ENCODE measurements at places on chromosomes 5 and 9.

DNA sequence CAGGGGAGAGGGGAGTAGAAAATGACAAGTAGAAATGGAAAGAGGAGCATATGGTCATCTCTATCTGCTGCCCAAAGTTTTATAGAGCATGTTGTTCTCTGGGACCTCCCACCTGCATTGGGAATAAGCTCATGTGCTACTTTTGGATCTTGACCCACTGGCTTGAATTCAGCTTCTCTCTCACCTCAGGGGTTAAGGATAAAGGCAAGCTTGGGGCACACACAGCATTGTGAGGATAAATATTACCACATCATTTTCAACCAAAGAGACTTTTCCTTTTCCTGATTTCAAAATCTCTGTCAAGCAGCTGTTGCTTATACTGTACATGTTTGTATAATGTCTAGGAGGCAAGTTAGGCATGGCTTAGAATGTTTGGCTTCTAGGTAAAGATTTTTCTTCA, 16.6 kb downstream of the ATP10B start:
- DNase-seq, result no peak

- DNase-seq, result peak; percentile 45
These were observed 168.7 kb downstream of the ENC1 start for GRCh38 chr5:74471875-74472274.

DNA sequence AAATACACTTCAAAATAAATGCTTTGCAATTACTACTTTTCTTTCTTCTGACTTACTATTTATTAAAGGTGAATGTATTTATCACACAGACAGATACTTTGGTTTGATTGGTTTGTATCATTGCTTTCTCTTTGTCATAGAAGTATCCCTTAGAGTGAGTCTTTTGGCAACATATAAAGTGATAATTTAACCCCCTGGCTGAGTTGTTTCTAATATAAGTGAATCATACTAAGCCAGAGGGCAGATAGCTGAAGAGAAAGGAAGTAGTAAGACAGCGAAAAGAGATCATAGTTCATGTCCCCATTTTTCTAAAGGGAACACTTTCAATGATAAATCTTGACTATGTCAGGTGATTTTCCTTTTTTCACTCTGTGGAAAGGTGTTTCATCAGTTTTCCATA, 38.6 kb downstream of the CAMK4 start:
- DNase-seq, result peak; percentile 22

- no peak for DNase-seq
These were observed 15.0 kb upstream of the SPRY4 start for GRCh38 chr5:142339781-142340180.

- DNase-seq, result peak; percentile 76
These were observed 591.4 kb downstream of the CCDC171 start for GRCh38 chr9:16143947-16144890.

GRCh38 chr5:154570572-154571324, 92.7 kb upstream of the HAND1 start:
- DNase-seq, result no peak

- peak; percentile 15 for DNase-seq
These were observed 118.2 kb upstream of the TBC1D2 start for GRCh38 chr9:98373609-98374008.

GRCh38 chr9:116687074-116687753, at the start of gene TRIM32:
Gene TRIM32 (plus strand): TSS chr9:116687305. CDS start chr9:116697743, 10,438 bp downstream.
- DNase-seq, result peak; percentile 89

GRCh38 chr9:138077898-138078540, 200.4 kb downstream of the CACNA1B start:
- no peak for DNase-seq

DNA sequence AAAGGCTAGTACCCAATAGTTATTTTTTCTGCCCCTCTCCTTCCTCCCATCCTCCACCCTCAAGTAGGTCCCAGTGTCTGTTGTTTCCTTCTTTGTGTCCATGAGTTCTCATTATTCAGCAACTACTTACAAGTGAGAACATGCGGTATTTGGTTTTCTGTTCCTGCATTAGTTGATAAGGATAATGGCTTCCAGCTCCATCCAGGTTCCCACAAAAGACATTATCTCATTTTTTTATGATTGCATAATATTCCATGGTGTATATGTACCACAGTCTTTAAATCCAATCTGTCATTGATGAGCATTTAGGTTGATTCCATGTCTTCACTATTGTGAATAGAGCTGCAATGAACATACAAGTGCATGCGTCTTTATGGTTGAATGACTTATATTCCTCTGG, 128.3 kb upstream of the ANKRD55 start:
- no peak for DNase-seq

DNA sequence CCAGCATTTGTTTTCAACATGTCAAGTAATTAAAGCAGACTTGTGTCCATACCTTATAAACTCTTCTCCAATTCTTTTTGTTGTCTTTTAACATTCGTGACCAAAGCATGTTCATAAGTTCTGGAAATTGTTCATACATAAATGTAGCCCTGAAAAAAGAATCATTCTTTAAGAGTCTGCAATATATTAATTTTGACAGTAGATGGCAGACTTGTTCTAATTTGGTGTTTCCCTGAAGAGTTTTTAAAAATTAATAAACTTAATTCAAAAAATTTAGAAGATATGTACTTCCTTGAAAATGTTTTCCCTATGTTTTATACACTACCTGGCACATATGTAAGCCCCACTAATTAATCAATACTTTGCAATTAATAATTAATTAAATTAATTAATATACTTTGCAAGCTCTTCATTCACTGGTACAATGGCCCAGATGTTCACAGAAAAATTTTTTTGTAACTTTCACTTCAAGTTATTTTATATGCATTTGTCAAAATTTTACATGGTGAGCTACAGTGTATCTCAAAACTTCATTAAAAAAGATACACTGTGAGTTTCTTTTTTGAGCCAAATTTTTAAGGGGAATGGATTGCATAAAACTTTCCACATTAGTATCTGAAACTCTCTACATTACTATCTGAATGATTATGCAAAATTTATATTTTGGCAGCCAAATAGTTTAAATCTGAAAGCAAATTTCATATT, 42.1 kb downstream of the CLINT1 start:
- DNase-seq, result peak; percentile 17

DNA sequence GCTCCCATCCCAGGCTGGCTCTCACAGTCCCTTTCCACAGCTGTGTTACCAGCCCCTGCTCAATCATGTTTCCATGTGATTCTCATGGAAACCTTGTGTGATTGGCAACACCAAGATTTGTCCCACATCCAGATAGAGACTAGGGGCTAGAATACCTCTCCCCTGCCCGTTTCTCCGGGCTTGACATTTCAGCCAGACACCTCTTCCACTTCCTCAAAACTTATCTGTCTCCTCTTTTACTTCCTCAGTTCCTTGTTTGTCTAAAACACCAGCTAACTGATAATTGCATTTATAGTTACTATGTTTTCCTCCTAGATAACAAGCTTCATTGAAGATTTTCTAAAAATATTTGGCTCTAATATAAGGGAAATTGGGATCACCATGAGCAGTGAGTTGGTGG, 16.6 kb upstream of the KCNMB1 start:
- DNase-seq, result no peak

DNA sequence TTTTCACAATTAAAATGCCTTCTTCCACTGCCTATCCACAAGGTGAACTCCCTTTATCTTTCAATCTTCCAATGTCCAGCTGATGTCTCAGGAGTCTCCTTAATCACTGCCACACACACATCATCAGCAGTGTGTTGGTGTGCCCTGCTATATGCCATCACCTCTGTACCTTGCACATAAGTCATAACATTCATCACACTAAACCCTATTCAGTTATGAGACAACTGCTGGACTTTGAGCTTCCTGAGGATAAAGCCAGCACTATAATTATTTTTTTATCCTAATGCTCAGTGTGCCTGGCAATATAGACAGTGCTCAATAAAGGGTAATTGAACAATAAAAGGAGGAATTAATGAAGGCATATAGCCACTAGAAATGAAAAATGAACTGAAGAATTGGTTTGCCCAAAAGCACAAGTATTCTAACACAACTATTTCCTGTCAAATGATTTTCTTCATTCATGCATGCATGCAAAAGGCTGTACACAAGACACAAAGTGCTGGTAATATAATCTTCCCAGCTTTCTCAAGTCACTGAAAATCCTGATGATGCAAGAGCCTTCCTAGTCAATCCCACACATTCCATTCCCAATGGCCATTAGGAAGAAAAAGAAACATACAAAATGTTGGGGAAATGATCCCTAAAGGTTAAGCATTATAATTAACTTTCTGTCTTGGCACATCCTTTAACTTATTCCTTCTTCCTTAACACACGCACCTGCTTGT, 32.4 kb downstream of the LPAR1 start:
- no peak for DNase-seq

GRCh38 chr9:135889564-135890189, 17.7 kb downstream of the CAMSAP1 start:
- DNase-seq, result no peak

DNA sequence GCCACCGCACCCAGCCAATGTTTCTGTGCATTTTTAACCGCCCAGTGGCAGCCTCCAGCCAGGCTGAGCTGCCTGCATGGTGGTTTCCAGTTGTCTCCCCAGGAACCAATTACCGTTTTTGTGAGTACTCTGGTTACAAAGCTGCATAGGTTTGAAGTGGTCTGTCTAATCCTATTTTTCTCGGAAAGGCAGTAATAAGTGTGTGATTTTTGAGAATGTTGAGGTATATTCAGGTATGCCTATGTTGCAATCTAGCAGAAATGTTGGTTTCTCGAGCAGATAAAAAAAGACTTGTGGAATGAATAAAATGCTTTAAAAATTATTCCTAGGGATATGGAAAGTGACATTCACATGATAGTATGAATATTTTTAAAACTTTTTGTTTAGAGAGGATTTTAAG, 41.5 kb upstream of the ANKH start:
- DNase-seq, result no peak

GRCh38 chr9:88813638-88814209, 177.5 kb upstream of the S1PR3 start:
- DNase-seq, result no peak

GRCh38 chr9:3528451-3528850, 2.6 kb upstream of the RFX3 start:
- DNase-seq, result no peak

- DNase-seq, result peak; percentile 17
These were observed 155.0 kb downstream of the NPR3 start for GRCh38 chr5:32866138-32866537.

DNA sequence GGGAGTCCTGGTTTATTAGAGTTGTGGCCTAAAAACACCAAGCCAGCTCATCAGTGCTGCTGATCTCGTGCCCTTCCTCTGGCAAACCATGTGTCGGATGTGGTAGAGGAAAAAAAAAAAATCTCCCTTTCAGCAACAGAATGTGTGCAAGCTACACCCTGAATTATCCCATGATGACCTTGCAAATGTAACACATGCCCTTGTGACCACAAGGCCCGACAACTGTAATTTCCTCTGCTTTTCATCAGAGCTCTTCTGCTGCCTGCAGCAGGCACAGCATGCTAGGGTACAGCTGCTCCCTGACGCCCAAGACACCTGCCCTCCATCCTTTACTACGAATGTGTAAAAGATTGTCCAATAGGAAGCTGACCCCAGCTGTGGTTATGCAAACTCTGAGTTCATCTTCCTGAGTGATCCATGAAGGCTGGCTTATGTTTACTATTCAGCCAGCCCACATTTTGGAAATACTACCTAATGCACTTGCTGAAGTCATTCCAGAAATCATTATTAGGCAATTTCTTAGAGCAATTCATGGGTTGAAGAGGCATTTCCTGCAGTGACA, 14.6 kb upstream of the BNC2 start:
- peak; percentile 90 for DNase-seq

- DNase-seq, result no peak
These were observed 52.6 kb downstream of the GNA14 start for GRCh38 chr9:77595426-77596095.

GRCh38 chr9:136886610-136887597, 588 bp downstream of the TRAF2 start:
- peak; percentile 24 for DNase-seq

DNA sequence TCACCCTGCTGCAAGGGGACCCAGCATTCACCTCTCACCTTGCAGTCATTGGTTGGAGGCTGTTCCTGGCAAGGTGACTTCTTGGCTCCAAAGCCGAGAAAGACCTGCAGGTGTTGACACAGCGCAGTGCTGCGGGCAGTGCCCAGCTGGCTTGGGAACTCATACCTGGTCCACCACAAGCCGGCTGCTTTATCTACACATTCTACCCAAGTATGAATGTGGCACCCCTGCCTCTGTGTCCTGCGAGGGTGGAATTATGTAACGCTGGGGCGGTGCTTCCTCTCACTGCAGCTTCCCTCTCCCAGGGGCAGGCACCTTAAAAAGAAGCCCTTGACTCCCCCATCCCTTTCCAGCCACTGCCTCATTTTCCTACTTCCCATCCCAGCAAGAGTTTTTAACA, 2.5 kb upstream of the ZMYND19 start:
- no peak for DNase-seq

DNA sequence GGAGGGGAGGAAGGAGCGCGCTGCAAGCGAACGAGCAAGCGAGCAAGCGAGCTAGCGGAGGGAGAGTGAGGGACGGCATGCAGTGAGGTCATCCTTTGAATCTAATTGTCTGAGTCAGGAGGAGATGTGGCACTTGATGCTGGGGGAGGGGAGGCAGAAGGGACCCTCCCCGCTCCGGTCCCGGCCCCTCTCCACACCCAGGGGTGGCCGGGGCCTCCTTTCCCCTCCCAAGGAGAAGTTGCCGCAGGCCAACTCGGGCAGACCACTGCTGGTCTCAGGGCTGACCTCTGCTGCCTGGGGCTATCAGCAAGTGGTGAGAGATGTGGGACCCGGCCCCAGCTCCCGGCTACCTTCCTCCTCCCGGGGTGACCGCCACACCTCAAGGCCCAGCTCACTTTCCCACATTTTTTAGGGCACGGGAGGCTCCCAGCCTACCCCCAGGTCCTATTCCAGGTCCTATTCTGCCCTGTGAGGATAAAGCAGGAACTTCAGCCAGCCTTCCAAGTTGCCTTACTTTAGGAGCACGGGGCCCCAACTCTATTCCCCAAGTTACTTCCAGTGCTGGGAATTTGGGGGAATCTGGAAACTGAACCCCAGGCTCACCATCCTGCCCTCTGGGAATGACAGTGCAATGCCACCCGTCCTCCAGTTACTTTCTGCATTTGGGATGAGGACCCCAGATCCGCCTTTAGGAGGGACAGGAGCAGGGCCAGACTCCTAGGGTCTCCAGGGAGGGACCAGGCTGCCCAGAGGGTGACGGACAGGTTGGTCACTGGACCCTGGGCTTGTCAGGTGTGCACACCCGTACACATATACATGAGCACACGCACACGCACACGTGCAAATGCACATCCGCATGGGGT, 11.1 kb downstream of the CNTFR start:
- peak; percentile 66 for DNase-seq

GRCh38 chr5:158303275-158303674, 444.3 kb upstream of the CLINT1 start:
- DNase-seq, result no peak

DNA sequence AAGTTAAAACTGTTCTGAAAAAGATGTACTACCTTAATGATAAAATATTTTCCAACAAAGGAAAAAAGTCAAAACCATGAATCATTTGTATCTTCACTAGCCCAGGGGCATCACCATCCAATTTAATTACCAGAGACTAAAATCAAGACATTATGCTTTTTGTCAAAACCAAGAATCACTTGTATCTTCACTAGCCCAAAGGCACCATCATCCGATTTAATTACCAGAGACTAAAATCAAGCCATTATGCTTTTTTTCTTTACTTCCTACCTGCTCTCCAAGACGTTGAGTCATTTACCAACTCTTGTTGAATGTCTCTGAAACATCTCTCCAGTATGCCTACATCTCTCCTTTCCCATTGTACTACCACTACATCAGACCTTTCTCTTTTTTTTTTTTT, 37.9 kb downstream of the FBXO38 start:
- DNase-seq, result no peak

Measured in M059J (cell line).